Effector CD8-positive, alpha-beta T cell (primary cell): ENCODE measurements at places on chromosomes 13 and 19.
A peak's percentile ranks its signal among the peaks of the same experiment; 100 is the strongest.

DNA sequence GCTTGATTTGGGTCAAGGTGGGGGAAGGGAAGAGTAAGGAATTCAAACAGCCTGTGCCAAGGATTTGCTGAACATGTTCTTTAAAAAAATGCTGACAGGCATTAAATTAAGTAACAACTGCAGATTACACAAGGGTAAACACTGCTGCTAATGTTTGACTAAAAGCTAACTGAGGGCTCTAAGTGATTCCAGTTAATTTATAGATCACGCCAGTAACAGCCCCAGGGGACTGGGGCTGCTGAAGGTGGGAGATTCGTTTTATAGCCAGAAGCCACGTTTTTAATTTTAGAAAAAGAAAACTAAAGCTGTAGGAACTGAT lies 321.7 kb downstream of the DLEU7 start:
- no peak for DNase-seq

DNA sequence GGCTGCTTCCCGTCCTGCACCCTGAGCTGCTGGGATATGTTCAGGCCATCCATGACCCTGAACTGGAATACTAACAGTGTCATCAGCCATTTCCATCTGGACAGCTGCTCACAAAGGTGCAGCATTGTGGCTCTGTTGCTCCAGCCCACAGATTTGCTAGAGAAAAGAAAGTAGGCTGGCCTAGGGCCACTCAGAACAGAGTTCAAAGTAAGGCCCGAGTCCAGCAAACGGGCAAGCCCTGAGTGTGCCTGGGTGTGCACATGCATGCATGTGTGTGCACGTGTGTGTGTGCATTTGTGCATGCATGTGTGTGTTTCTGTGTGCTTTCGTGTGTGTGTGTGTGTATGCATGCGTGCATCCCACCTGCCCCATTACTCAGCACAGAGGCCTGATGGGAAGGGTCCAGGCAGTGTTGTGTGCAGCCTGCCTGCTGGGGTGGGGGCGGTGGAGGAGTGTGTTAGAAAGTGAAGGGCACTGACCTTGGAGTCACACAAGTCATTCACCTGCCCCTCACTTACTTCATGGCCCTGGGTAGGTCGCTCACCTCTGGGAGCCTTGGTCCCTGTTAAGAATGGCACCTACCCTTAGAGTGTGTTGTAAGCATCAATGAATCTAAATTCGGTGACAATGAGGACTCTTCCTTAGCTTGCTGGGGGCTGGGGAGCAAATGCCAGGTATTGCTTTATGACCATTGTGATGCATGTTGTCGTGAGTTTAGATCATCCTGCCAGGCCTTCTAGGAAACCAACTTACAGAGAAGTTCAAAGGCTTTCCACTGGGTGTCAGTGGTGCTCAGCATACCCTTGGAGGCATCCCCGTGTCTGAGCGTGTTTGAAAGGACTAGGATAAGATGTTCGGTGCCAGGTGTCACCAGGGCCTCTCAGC lies 53.2 kb downstream of the GPR12 start:
- peak; percentile 26 for DNase-seq

DNA sequence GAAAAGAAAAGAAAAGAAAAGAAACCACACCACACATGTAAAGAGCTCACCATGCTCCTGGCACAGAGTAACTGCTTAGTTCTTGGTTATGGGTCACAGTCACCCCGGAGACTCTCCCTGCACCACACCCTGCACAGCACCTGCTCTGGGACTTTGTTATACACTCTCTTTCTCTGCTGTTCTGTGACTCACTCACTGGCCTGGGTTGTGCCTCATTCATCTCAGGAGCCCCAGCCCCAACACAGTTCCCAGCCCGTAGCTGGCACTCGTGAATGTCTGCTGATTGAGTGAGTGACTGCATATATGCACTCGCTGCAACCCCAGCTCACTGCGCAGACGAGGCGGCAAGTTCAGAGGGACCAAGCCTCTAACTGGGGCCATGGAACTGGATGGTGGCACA lies 22.9 kb upstream of the ZNF507 start:
- DNase-seq = no peak

GRCh38 chr13:113053376-113053775 lies 52.2 kb upstream of the F7 start:
- DNase-seq = no peak

DNA sequence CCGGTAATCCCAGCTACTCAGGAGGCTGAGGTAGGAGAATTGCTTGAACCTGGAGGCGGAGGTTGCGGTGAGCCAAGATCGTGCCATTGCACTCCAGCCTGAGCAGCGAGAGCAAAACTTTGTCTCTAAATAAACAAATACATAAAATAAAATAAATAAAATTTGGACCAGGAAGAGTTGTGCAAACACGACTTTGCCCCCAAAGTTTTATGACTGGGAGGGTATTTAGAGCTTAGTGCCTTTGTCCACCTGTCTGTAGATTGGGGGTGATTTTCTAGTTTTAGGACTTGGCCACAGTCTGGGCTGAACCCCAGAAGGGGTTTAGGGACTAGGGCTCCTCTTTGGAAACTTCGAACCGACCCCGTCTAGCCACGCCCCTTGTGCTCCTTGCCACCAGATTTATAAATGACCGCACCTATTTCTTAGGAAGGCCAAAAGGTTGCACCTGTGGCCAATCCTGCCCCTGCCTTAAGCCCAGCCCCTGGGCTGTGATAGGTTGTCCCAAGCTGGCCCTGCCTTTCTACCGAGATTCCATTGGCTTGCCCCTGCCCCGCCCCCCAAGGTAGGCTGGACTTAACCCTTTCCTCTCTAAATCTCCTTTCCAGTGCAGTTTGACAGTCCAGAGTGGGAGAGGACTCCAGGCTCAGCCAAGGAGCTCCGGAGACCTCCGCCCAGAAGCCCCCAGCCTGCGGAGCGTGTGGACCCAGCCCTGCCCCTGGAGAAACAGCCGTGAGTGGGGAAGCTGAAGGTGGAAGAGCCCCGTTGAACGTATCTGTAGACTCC lies 5.3 kb downstream of the SHD start:
- no peak for DNase-seq

DNA sequence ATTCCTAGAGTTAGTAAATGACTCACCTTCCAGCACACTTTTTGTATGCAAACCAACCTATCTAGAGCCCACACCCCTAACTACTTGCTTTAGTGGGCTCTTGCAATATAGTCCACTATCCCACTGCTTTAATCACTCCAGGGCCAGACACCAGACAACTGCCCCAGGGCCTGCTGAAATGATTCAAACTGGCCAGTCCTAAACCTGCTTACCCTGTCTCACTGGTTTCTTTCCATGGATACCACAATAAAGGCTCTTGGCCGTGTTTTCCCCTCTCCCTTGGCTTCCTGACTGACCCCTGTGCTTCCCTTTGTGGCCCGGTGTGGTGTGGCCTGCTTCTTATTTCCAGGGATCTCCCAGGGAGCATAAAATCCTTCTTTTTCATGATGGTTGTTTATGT lies 14.6 kb downstream of the HS6ST3 start:
- no peak for DNase-seq

GRCh38 chr13:93425411-93425810 lies 198.8 kb downstream of the GPC6 start:
- DNase-seq = no peak

- DNase-seq = no peak
Observed at GRCh38 chr13:31793246-31793645, 53.9 kb downstream of the RXFP2 start.
